ENCODE measurements at places on chromosomes 1 and 21. TPM values are rescaled to one million over a fixed set of nuclear protein-coding genes. Genes with fewer than 3 reads are reported as not detected.

TMPRSS15 gene
- total RNA-seq: not detected

MAP3K6 gene
- total RNA-seq: 56.9 TPM

PAX7 gene
- not detected for total RNA-seq

RABIF gene
- total RNA-seq: 15.3 TPM

SWT1 gene
- total RNA-seq: 2.1 TPM

DMRTA2 gene
- not detected for total RNA-seq

TNFAIP8L2 gene
- total RNA-seq: not detected

GPR52 gene
- total RNA-seq: 0.87 TPM

CELA3A gene
- total RNA-seq: 5.9 TPM

AUNIP gene
- total RNA-seq: 12.2 TPM

SLC9C2 gene
- total RNA-seq: not detected

OR2L2 gene
- not detected for total RNA-seq

GRCh38 chr1:202592146-202592545 is 118.1 kb downstream of the SYT2 start:
- H3K4me3 ChIP-seq: no peak overlapping the region
- H3K27me3 ChIP-seq: no peaks in the 10 kb centered on the region
- H3K36me3 ChIP-seq: no peaks in the 10 kb centered on the region
- no peak for DNase-seq

GRCh38 chr1:45620588-45621500 is 3.0 kb downstream of the CCDC17 start:
- H3K27ac ChIP-seq: no peak overlapping the region
- no peak overlapping the region for H3K4me3 ChIP-seq
- H3K27me3 ChIP-seq: no peaks in the 10 kb centered on the region

- no peaks in the 10 kb centered on the region for H3K27me3 ChIP-seq
- H3K4me1 ChIP-seq: peaks cover 51% of the 10 kb centered on the region
- peak overlapping the region; percentile 22 for H3K4me3 ChIP-seq
- H3K36me3 ChIP-seq: no peaks in the 10 kb centered on the region
Observed at GRCh38 chr1:31700468-31701090, 3.2 kb downstream of the COL16A1 start.

- no peak for DNase-seq
- H3K4me3 ChIP-seq: no peak overlapping the region
- no peaks in the 10 kb centered on the region for H3K36me3 ChIP-seq
- H3K27me3 ChIP-seq: no peaks in the 10 kb centered on the region
Observed at GRCh38 chr1:151157067-151157531, 650 bp downstream of the TNFAIP8L2 start.

DNA sequence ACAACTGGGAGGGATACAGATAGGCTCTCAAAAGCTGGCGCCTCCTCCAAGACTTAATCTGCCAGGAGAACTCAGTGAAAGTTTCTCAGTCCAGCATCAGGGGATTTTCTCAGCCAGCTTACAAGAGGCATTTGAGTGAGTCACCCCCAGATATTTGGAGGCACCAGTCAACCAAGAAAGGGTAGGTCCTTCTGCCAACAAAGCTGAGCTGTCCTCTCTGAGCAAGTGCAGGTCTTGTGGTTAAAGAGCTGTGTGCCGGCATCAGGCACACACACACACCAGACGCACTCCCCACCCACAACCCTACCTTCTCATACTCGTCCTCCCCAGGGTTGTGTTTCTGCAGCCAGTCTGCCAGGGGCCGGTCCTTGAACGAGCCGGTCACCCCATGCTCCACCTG is 27.0 kb upstream of the PPP1R15B start:
- no peaks in the 10 kb centered on the region for H3K27me3 ChIP-seq
- H3K4me1 ChIP-seq: no peaks in the 10 kb centered on the region
- H3K36me3 ChIP-seq: no peaks in the 10 kb centered on the region
- no peak overlapping the region for H3K27ac ChIP-seq
- no peak overlapping the region for H3K4me3 ChIP-seq

GRCh38 chr21:38649120-38649519 is 150.8 kb upstream of the ERG start:
- no peaks in the 10 kb centered on the region for H3K27me3 ChIP-seq
- no peak overlapping the region for H3K27ac ChIP-seq
- H3K4me1 ChIP-seq: no peaks in the 10 kb centered on the region
- H3K4me3 ChIP-seq: no peak overlapping the region
- no peak for DNase-seq

DNA sequence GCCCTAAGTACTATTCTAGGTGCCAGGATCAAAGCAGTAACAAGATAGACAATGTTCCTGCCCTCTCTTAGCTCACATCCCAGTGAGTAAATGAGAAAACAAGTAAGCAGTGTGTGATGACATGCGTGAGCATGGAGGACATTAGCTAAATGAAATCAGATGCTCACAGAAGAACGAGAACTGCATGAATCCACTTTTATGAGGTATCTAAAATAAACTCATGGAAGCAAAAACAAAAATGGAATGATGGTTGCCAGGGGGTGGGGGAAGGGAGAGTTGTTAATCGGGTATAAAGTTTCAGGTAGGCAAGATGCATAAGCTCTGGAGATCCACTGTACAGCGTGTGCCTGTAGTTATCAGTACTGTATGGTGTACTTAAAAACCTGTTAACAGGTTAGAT is 195.1 kb downstream of the HHAT start:
- H3K4me1 ChIP-seq: no peaks in the 10 kb centered on the region
- DNase-seq: no peak
- no peaks in the 10 kb centered on the region for H3K27me3 ChIP-seq
- no peaks in the 10 kb centered on the region for H3K36me3 ChIP-seq

GRCh38 chr1:34590211-34590623 is 164.6 kb upstream of the GJB5 start:
- peaks cover 2% of the 10 kb centered on the region for H3K27me3 ChIP-seq
- H3K4me3 ChIP-seq: no peak overlapping the region
- DNase-seq: no peak

GRCh38 chr1:869499-870244 is 54.1 kb upstream of the SAMD11 start:
- H3K27ac ChIP-seq: no peak overlapping the region
- peaks cover 2% of the 10 kb centered on the region for H3K4me1 ChIP-seq
- peak overlapping the region; percentile 7 for H3K4me3 ChIP-seq
- H3K27me3 ChIP-seq: no peaks in the 10 kb centered on the region

GRCh38 chr1:203197625-203198024 is 11.1 kb upstream of the CHI3L1 start:
- no peak overlapping the region for H3K27ac ChIP-seq
- no peak for DNase-seq
- H3K27me3 ChIP-seq: peaks cover 6% of the 10 kb centered on the region
- H3K36me3 ChIP-seq: no peaks in the 10 kb centered on the region
- no peaks in the 10 kb centered on the region for H3K4me1 ChIP-seq

DNA sequence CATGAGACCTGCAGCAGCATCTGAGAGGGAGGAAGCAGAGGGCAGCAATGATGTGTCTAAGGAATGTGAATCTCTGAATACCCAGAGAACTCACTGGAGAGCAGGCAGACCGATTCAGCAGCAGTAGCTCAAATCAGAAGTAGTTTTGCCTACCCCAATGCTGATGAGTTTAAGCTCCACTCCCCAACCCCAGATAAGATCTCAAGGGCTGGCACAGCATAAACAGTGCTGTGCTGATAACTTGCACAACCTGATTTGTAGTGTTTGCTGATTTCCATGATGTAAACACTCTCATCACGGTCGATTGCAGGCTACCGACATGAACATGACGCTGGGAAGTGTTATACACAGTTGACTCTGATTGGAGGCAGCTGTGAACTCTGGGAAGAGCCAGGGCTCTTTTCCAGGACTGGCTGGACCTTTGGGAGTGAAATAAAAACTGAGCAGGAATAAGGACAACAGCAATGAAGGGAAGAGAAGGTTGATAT is 11.2 kb upstream of the HMGCS2 start:
- no peak for DNase-seq
- no peak overlapping the region for H3K27ac ChIP-seq
- no peaks in the 10 kb centered on the region for H3K36me3 ChIP-seq
- peak overlapping the region; percentile 8 for H3K4me3 ChIP-seq

DNA sequence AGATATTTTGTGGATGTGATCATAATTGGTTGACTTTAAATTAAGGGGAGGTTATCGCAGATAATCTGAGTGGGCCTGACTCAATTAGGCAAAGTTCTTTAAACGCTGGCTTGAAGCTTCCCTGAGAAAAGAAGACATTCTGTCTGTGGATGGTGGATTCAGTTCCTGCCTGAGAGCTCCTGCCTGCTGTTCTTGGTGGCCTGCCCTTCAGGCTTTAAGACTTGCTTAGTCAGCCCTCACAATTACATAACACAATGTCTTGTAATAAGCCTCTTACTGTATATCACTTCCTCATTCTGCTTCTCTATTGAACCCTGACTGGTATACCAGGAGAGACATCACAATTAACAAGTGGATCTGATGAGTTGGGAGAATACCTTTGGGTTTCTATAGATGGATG is 50.2 kb downstream of the KCNJ6 start:
- no peaks in the 10 kb centered on the region for H3K4me1 ChIP-seq
- H3K27me3 ChIP-seq: peaks cover 3% of the 10 kb centered on the region
- DNase-seq: no peak
- H3K27ac ChIP-seq: no peak overlapping the region
- no peak overlapping the region for H3K4me3 ChIP-seq

DNA sequence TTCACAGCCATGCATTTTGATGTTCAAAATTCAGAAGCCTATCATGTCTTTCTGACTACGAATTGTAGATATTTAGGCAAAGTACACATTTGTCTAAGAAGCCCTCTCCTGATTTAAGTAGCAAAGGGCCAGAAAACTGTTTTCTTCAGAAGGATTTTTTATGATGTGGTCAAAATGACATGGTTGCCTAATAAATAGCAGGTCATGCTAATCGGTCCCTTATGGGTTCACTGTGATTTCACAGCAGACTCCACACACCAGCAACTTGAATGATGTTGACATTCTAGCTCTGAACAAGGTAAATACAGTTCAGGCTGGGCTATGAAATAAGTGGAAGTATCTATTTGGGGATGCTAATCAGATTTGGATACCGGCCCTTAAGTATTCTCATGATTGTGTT is 178.7 kb upstream of the DPYD start:
- H3K27me3 ChIP-seq: no peaks in the 10 kb centered on the region
- H3K4me3 ChIP-seq: no peak overlapping the region
- H3K36me3 ChIP-seq: no peaks in the 10 kb centered on the region
- peak overlapping the region; percentile 23 for H3K27ac ChIP-seq
- no peak for DNase-seq

GRCh38 chr1:42086146-42086545 is 67.1 kb upstream of the GUCA2B start:
- H3K27ac ChIP-seq: no peak overlapping the region
- H3K4me1 ChIP-seq: no peaks in the 10 kb centered on the region
- DNase-seq: no peak
- H3K36me3 ChIP-seq: no peaks in the 10 kb centered on the region
- no peaks in the 10 kb centered on the region for H3K27me3 ChIP-seq

- peak overlapping the region; percentile 81 for H3K27ac ChIP-seq
- peak overlapping the region; percentile 7 for H3K4me3 ChIP-seq
- no peak for DNase-seq
- no peaks in the 10 kb centered on the region for H3K27me3 ChIP-seq
- no peaks in the 10 kb centered on the region for H3K36me3 ChIP-seq
- peaks cover 45% of the 10 kb centered on the region for H3K4me1 ChIP-seq
Observed at GRCh38 chr1:58884706-58885661, 101.1 kb upstream of the JUN start.

DNA sequence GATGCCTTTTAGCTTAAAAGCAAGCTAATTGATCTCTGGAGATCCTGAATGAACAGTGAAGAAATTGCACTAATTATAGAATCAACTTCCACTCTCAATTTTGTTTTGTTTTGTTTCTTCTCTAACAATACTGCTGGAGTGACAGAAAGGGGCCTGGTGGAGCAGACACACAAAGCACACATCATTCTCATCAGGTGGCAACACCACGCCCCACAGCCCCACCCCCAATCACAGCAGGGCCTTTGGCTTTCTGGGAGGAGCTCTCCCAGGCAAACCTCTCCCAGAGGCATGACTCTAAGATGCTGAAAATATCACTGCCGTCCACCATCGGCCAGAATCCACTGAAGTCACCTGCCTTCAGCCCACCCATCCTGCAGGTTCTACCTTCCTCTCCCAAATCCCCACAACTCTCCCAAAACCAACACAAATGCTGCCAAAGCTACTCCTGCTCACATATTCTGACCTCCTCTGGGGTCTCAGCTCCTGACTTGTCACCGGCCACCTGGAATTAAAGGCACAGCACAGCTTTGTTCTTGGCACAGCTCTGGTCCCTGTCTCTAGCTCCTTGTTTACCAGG is 120.7 kb downstream of the GRIK3 start:
- no peaks in the 10 kb centered on the region for H3K27me3 ChIP-seq
- H3K36me3 ChIP-seq: no peaks in the 10 kb centered on the region
- no peak for DNase-seq
- no peaks in the 10 kb centered on the region for H3K4me1 ChIP-seq
- H3K27ac ChIP-seq: no peak overlapping the region

DNA sequence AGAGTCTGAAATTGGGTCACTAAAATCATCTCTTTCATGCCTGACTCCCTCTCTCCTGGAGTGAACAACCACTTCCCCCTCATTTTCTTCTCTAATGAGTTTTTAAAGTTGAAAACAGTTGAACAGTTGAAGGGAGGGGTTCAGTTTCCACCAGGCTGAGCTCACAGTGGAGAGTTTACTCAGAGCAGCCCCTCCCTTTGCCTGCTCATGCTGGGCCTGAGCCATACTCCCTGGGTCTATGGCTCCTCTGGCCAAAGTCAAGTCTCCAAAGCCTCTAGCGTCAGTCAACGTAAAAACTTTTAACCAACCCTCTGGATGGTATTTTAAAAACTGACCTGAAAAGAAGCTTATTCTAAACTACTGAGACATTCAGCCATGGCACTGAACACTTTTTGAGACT is 100.8 kb upstream of the RNPC3 start:
- H3K4me3 ChIP-seq: no peak overlapping the region
- no peak for DNase-seq
- no peaks in the 10 kb centered on the region for H3K4me1 ChIP-seq
- H3K36me3 ChIP-seq: no peaks in the 10 kb centered on the region
- H3K27me3 ChIP-seq: no peaks in the 10 kb centered on the region

DNA sequence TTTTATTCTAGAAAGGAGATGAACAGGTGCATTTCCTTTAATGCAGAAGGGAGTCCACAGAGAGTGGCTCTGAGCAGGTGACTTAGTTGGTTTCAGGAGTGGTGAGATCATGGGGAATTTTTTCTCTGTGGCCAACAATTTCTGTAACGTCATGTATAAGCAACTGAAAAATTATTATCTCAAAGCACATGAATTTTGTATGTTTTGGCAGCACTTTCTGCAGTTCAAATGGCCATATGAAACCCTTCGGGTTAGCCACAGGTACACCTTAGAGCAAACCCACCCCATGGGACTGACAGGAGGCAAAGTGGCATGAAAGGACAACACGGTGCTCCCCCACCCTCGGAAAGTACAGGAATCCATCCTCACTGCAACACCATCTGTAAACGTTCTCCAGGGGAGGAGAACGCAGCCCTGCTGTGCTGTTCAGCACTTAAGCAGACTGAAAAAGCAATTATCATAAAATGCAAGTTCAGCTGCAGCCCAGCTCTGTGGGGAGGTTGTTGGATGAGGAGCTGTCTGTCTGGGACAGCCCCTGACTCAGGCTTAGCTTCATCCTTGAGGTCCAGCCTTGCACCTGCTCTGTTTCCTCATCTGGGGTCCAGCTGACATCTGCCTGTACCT is 55.8 kb upstream of the CLDN14 start:
- no peaks in the 10 kb centered on the region for H3K4me1 ChIP-seq
- H3K36me3 ChIP-seq: no peaks in the 10 kb centered on the region
- no peak for DNase-seq
- H3K27me3 ChIP-seq: no peaks in the 10 kb centered on the region
- no peak overlapping the region for H3K4me3 ChIP-seq

GRCh38 chr21:40244981-40245380 is 377.7 kb downstream of the PCP4 start:
- no peak overlapping the region for H3K27ac ChIP-seq
- no peaks in the 10 kb centered on the region for H3K27me3 ChIP-seq
- H3K4me3 ChIP-seq: no peak overlapping the region
